GM12878 (cell line): ENCODE measurements at places on chromosomes 11 and 22.

DNA sequence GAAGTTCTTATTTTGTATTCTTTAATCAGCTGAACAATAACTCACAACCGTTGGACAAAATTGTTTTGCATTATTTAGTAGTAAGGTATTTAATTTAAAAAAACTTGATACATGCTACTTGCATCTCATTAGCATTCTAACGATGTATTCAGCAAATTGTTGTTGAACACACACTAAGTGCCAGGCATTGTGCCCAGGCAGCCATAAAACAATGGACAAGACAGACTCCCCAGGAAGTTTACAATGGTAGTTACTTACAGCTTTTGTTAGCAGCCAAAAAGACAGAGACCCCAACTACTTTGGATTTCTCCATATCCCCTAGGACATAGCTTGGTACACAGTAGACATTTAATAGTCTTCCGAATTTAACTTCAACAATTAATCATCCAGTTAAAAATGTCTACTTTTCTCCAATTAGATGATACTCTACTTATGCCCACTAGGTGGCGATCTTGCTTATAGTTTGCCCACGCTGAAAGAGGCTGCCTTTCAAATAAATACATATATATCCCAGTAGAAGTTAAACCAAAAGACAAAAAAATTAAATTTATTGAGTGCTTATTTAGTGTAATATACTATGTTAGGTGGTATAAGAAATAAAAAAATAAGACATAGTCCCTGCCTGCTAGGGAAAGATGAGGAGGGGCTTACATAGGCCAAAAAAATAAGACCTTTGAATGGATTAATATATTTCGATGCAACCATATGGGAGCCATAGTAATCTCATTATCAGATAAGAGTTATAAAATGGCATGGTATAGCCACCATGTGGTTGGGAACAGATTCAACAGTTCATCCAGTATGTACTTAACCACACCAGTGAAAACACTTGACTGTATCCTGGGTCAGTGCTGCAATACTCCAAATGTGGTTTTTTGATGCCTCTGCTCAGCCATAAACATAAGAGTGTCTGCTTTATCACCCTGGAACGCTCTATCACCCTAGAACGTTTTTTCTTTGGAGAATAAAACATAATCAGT is 2.0 kb upstream of the FJX1 start:
- no peak for DNase-seq

DNA sequence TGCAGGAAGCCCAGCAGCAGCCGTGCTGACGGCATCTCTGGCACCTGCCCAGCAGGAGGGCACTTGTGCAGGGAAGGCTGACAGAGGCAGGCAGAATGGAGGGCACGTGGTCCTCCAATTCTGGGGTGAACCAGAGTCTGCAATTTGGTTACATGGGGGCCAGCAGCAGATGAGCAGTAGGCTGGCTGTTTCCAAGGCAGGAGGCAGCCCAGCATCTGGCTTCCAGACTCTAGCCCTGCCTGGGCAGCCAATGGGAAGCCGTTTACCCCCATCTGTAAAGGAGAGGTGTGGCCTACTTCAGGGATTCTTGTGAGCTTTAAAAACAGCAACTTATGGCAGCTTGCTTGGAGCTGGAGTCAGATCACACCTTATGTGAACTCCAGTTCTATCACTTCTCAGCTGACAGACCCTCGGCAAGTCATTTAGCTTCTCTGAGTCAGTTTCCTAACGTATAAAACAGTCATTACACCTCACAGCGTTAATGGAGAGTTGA is 27.9 kb upstream of the RASL10A start:
- DNase-seq, result no peak

GRCh38 chr22:46586123-46586519 is 34.1 kb upstream of the GRAMD4 start:
- no peak for DNase-seq

- DNase-seq, result no peak
Observed at GRCh38 chr11:90774727-90775566, 552.1 kb upstream of the CHORDC1 start.
